ENCODE measurements at places on chromosomes 6 and 20. TPM values are rescaled to one million over a fixed set of nuclear protein-coding genes. Genes with fewer than 3 reads are reported as not detected.

DNA sequence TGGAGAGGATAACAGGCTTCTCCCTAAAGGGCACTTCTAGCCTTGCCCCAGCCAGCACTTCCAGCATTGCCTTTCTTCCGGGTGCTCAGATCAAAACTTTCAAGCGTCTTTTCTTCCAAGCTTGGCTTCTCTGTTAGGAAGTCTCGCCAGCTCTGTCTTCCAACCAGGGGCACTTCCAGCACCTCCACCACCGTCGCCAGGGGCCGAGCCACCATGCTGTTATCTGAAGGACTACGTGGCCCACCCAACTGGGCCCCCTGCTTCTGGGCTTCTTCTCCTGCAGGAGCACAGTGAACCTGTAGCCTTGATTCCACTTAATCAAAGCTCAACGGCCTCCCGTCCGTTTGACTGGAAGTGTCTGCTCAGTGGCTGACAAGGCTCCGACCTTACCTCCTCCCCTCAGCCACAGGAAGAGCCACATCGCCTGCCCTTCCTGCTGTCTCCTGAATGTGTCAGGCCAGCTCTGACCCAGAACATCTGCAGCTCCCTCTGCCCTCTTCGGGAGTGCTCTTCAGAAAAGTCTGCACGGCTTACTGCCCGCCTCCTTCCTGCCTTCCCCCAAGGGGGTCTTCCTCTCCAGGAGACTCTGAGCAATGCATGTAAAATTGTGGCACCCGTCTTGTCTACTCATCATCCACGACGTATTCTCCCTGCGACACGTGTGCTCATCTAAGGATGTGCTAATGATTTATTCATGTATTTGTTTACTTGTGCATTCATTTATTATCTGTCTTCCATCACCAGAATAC lies 527.0 kb downstream of the CDH26 start:
- H3K27me3 ChIP-seq: no peaks in the 10 kb centered on the region
- no peaks in the 10 kb centered on the region for H3K4me1 ChIP-seq
- no peaks in the 10 kb centered on the region for H3K36me3 ChIP-seq
- no peak overlapping the region for H3K4me3 ChIP-seq

DNA sequence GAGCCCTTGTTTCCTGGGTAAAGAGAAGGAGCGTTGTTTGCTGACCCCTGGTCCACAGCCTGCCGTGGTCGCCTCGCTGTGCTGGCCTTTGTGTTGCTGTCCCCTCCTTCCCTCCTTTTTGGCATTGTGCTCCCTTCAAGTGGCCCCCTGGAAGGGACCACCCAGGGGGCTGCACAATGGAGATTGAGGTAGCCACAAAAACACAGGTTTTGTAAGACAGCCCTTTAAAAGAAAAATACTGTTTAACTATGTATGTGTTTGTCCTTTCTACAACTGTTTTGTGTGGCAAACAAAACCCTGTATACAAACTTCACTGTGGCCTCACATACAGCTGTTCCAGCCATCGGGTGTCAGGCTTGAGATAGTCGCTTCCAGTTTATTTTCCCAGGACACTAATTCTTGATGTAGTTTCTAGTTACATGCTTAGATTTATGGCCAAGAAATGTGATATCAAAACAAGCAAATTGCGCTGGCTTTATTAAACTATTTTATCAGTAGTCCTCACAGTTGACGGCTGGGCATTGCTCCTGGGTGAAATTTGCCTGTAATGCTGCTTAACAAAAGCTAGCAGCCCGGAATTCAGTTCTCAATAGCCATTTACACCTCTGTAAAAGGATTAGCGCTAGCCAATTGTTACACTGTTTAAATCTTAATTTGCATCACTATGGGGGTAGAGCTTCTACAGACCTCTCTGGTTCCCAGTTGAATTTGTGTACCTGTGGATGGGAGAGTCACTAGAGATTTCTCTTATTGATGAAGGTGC lies 64.1 kb downstream of the KIZ start:
- no peak overlapping the region for H3K4me3 ChIP-seq
- peaks cover 6% of the 10 kb centered on the region for H3K4me1 ChIP-seq
- no peaks in the 10 kb centered on the region for H3K36me3 ChIP-seq
- no peak overlapping the region for H3K27ac ChIP-seq
- no peak for DNase-seq

- DNase-seq: no peak
- H3K27ac ChIP-seq: no peak overlapping the region
- no peaks in the 10 kb centered on the region for H3K4me1 ChIP-seq
- no peak overlapping the region for H3K4me3 ChIP-seq
These were observed 149.3 kb upstream of the CCN2 start for GRCh38 chr6:132100388-132100990.

- no peaks in the 10 kb centered on the region for H3K27me3 ChIP-seq
- peak overlapping the region; percentile 75 for H3K27ac ChIP-seq
- no peaks in the 10 kb centered on the region for H3K36me3 ChIP-seq
These were observed 27.9 kb downstream of the RIN2 start for GRCh38 chr20:19785983-19786285.

DNA sequence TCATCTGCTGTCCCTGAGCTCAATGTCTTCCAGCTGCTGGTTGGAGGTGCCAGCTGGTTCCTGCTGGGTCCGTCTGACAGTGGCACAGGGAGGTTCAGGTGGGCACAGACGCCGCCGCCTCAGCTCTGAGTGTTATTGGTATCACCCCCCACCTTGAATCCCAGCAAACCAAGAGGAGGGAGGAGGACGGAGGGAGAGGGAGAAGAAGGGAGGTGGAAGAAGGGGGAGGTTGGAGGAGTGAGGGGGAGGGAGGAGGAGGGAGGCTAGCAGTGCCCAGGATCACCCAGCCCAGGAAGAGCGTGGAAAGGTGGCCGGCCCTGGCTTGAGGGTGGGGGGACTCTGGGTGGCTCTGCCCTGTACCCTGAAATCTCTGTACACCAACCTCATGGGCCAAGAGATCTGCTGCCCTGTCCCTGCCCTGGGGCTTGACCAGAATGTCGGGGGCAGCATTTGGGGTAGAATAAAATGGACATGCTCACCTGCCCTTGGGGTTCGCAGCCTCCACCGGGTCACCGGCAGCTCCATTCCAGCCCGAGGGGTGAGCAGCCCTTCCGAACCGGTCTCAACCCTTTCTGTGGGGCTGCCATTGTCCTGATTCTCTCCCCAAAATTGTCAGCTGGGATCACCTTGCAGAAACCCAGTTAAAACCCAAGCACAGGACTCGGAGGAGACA lies 17.1 kb downstream of the NTSR1 start:
- H3K4me1 ChIP-seq: no peaks in the 10 kb centered on the region
- H3K27ac ChIP-seq: no peak overlapping the region
- H3K36me3 ChIP-seq: no peaks in the 10 kb centered on the region
- DNase-seq: no peak
- no peak overlapping the region for H3K4me3 ChIP-seq

DNA sequence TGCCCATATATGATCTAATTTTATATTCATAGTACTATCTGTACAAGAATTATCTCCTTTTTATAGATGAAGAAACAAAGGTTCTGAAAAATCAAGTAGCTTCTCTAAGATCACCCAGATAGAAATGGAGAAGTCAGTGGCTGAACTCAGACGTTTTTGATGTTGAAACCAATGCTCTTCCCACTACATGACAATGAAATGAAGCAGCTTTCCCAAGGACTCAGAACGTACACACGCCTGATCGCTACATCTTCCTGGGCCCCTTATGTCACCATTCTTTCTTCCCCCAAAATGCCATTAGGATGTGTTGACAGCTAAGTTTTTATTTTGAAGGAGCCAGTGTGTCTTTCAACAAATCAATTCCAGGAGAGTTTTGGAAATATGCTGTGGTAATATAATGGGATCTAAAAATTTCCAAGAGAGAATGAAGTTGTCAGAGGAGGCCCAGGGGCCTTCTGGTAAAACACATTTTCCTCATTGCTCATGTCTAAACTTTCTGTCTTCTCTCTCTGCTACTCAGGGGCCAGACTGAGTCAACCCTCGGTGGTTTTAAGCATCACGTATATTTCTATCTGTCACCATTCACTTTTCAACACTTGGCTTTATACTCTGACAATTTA lies 98.1 kb upstream of the COL21A1 start:
- H3K27me3 ChIP-seq: no peaks in the 10 kb centered on the region
- no peak overlapping the region for H3K4me3 ChIP-seq
- no peak overlapping the region for H3K27ac ChIP-seq

- no peak overlapping the region for H3K4me3 ChIP-seq
- H3K27me3 ChIP-seq: no peaks in the 10 kb centered on the region
These were observed 83.8 kb upstream of the ELOVL5 start for GRCh38 chr6:53432318-53433161.

GRCh38 chr6:40997234-40997957 lies 41.6 kb downstream of the UNC5CL start:
- H3K4me1 ChIP-seq: peaks cover 36% of the 10 kb centered on the region
- H3K4me3 ChIP-seq: no peak overlapping the region
- no peaks in the 10 kb centered on the region for H3K27me3 ChIP-seq
- DNase-seq: peak; percentile 73
- peak overlapping the region; percentile 96 for H3K27ac ChIP-seq

DNA sequence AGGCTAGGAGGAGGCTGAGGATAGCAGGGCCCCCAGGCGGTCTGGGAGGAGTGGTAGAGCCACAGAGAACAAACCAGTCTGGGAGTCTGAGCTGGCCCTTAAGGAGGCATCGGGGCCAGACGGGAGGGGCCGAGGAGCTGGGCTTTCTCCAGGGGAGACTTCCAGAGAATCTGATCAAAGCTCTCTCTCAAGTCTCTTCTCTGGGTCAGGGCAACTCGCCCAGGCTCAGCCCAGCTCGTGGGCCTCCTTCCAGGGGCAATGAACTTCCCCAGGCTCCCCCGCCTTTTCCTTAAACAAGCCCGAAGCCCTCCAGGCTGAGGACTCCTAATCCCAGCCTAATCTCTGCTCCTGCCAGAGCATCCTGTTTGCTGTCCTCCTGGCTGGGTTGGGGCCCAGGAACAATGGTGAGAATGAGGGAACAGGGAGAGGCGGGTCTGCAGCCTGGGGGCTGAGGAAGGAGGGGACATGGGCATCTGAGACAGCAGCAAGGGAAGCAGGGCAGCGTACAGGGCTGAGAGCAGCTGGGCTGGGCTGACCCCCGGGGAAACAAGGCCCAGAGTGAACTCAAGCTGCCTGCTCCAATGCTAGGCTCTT lies 173.6 kb downstream of the ANKRD60 start:
- peaks cover 14% of the 10 kb centered on the region for H3K4me1 ChIP-seq
- peak; percentile 35 for DNase-seq
- no peak overlapping the region for H3K4me3 ChIP-seq
- H3K27me3 ChIP-seq: no peaks in the 10 kb centered on the region
- H3K27ac ChIP-seq: peak overlapping the region; percentile 28
- H3K36me3 ChIP-seq: no peaks in the 10 kb centered on the region

DNA sequence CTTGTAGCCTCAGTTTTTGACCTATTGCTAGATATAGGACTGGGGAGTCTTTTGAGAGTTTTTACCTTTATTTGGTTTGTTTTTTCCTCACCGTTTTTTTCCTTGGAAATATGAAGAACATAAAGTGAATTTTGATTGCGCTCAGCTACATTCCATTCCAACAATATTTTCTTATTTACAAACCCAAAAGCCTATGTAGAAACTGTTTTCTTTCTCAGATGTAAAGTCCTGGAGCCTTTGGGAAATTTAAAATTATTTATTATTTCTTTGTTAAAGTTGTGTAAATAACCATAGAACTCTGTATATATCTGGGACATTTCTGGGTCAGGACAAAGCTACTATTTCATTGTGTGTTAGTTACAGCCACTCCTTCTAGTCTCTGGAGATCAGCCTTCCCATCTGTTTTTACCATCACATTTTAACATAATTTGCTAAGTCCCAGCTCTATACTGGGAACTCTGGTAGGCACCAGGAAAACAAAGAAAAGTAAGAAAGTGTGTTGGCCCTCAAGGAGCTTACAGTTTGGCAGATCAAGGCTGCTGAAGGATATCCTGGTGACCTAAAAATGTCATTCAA lies 68.8 kb downstream of the JAG1 start:
- H3K4me1 ChIP-seq: peaks cover 20% of the 10 kb centered on the region
- peak overlapping the region; percentile 1 for H3K27ac ChIP-seq

DNA sequence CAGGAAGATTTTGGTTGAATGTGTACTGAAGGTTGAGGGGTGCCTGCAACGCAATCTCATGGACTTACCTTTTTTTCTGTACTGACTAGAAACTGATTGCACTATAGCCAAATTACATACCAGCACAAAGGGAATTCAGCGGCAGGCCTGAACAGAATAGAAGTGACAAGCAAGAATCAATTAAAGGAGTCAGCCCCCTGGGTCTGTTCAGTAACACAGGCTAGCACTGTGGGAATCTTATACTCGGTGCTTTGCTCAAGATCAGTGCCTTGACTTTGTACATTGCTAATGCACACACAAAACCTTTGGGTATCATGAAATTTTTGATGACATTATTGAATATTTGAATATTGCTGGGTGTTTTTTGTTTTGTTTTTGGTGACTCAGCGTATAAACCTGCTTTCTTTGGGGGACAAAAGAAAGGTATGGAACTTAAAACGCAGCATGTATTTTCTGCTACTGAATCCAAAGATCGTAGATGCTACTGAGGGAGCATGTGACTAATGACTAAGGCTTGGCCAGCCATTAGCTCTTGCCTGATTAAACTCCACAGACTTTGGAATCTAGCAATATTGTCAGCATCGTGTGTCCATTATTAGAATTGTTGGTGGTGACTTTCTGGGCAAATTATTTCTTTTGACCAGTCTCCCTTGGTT lies 236.6 kb downstream of the ARID1B start:
- H3K4me1 ChIP-seq: no peaks in the 10 kb centered on the region
- no peak overlapping the region for H3K4me3 ChIP-seq

OSER1 gene
- 42.7 TPM for total RNA-seq

DNA sequence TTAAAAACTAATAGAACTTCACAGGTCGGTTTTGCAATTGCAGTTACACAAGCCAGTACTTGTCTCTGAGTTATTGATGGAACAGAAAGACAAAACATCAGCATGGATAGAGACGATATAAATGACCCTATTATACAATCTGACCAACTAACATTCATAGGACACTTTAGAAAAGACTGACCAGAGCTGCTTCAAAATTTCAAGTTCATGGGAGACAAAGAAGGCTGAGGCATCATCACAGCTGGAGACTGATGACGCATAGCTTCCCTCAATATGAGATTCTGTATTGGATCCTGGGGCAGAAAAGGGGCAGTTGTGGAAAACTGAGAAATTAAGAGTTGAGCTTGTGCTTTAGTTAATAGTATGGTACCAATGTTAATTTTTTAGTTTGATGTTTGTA lies 174.0 kb downstream of the THBS2 start:
- H3K27me3 ChIP-seq: no peaks in the 10 kb centered on the region
- no peak for DNase-seq
- H3K4me1 ChIP-seq: peaks cover 3% of the 10 kb centered on the region
- no peak overlapping the region for H3K27ac ChIP-seq
- H3K36me3 ChIP-seq: no peaks in the 10 kb centered on the region

- peaks cover 6% of the 10 kb centered on the region for H3K4me1 ChIP-seq
- no peaks in the 10 kb centered on the region for H3K27me3 ChIP-seq
- DNase-seq: peak; percentile 91
- peak overlapping the region; percentile 85 for H3K27ac ChIP-seq
These were observed 5.3 kb upstream of the HMGN4 start for GRCh38 chr6:26532699-26533531.

DNA sequence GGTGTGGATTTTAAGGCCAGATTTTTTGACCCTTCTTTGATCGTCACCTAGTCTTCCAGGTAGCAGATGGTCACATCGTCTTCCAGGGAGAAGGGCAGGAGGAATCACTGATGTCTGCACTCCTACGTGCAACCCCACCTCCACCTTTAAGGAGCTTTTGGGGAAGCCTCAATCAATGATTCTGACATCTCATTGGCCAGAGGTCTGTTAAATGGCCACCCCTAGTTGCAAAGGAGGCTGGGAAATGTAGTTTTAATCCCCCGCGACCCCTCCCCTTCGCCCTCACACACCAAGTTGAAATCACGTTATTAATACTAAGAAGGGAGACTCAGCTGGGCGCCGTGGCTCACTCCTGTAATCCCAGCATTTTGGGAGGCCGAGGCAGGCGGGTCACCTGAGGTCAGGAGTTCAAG lies 151.4 kb downstream of the BCAS1 start:
- DNase-seq: no peak
- no peak overlapping the region for H3K4me3 ChIP-seq
- no peak overlapping the region for H3K27ac ChIP-seq
- H3K4me1 ChIP-seq: peaks cover 25% of the 10 kb centered on the region
- no peaks in the 10 kb centered on the region for H3K36me3 ChIP-seq
- no peaks in the 10 kb centered on the region for H3K27me3 ChIP-seq
